ENCODE measurements at places on chromosomes 3 and 15.

- DNase-seq: no peak
These were observed 118.8 kb upstream of the ADPGK start for GRCh38 chr15:72902245-72902918.

GRCh38 chr3:56860939-56861338 lies 59.2 kb upstream of the ARHGEF3 start:
- no peak for DNase-seq

DNA sequence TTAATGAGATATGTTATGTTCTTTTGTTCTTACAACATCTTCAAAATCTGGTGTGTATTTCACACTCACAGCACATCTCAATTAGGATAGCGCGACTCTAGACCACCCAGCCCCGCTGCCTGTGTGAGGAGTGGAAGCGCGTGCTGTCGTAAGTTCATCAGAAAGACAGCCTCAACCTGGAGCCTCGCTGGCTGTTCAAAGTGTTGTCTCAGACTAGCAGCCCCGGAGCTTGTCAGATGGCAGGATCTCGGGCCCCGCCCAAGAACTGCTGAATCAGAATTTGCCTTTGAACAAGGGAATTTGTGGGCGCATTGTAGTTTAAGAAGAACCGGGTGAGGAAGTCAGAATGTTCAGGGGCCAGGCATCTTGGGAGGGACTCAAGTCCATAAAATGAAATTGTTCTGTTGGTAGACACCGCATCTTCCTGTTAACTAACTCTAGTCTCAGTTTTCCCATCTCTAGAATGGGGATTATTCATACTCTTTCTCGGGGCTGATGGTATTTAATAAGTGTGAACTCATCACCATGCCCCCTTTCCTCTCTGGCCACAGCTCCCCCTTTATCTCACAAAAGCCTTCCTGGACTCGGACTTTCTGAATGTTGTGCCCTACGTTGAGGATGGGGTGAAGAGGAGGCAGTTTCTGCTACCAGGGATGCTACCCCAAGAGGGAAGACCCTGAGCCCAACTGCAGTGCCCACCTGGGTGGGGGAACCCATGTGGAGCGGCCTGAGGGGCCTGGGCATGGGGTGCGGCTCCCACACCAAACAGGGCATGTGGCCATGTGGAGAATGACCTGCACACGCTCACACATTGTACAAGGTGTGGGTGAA lies 40.4 kb downstream of the BHLHE40 start:
- DNase-seq: no peak

GRCh38 chr15:38658431-38658830 lies 93.8 kb upstream of the RASGRP1 start:
- DNase-seq: no peak

- DNase-seq: no peak
These were observed 18.5 kb downstream of the GORASP1 start for GRCh38 chr3:39088889-39089288.
